ENCODE measurements at places on chromosomes 2 and 18.

DNA sequence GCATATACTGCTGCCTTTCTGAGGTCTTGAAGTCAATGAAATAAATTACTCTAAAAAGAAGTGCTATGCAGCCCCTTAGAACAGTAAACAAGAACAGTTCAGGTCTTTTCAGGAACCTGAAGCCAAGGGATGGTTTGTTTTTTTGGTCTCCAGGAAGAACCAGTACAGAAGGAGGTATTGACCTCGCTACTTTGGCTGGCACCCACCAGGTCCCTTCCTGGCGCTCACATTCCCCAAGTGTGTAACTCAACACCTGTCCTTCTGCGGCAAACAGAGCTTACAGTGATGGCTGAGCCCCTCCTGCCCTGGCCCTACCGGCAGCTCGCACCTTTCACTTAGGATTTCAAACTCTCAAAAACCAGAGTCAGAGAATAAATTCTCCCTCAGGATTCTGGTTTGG, 51.9 kb downstream of the SETBP1 start:
- no peak for DNase-seq

DNA sequence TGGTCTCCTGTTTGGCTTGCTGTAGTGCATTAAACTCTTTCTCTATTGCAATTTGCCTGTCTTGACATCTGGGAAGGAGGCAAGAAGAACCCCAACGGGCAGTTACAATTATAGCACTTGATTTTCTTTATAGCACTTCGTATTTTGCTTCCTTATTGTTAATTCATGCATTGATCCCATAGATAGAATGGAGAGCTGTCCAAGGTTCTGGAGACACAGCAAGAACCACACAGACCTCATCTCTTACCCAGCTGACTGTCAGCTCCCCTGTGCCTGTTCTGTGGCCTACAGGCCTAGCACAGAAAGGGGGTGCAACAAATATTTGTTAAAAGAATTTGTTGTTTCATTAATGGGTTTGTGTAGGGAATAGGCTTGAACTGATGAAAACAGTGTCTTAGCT, 194.3 kb downstream of the GALNT1 start:
- DNase-seq = no peak

DNA sequence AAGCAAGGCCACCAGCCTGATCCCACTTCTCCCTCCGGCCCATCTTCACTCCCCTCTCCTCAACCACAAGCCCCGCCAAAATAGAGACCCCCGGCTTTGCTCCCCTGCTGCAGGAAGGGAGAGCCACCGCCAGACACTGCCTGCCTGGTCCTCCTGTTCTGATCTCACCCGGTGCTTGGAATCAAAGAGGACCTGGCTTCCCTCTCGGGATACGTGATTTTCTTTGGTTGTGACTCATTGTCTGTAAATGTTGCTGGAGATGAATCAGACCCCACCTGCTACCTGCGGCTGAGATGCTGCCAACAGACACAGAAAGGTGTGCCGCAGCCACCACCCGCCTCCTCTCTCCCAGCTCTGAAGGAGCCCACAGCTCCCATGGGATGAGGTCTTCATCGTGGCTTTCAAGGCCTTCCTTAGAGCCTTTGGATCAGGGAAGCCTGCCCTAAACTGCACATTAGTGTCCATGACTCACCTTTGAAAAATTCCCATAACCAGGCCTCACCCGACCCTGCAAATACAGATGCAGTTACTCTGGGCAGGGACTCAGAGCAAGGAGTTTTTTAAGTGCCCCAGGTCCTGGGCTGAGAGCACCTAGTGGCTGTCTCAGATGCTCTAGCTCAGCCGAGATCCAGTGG, 79.4 kb upstream of the ZNF532 start:
- DNase-seq = peak; percentile 87

DNA sequence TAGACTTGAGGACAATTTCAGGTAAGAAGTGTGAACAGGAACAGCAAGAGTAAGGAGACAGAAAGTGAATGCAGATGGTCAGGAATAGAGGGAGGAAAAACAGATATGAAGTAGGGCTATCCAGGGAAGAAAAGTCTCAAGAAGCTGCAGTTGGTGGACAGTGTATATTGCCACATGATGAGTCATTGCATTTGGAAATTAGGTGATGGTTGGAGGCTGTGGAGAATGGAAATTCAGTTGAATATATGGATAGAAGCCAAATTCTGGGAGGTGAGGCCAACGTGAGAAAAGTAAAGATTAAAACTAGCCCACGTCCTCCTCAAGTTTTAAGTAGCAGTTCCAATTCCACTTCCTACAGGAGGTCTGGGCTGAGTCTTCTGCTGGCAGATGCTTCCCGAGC, 158.4 kb downstream of the UBE2E3 start:
- DNase-seq = no peak

- peak; percentile 57 for DNase-seq
Observed at GRCh38 chr2:151056870-151057269, 204.8 kb downstream of the RBM43 start.

DNA sequence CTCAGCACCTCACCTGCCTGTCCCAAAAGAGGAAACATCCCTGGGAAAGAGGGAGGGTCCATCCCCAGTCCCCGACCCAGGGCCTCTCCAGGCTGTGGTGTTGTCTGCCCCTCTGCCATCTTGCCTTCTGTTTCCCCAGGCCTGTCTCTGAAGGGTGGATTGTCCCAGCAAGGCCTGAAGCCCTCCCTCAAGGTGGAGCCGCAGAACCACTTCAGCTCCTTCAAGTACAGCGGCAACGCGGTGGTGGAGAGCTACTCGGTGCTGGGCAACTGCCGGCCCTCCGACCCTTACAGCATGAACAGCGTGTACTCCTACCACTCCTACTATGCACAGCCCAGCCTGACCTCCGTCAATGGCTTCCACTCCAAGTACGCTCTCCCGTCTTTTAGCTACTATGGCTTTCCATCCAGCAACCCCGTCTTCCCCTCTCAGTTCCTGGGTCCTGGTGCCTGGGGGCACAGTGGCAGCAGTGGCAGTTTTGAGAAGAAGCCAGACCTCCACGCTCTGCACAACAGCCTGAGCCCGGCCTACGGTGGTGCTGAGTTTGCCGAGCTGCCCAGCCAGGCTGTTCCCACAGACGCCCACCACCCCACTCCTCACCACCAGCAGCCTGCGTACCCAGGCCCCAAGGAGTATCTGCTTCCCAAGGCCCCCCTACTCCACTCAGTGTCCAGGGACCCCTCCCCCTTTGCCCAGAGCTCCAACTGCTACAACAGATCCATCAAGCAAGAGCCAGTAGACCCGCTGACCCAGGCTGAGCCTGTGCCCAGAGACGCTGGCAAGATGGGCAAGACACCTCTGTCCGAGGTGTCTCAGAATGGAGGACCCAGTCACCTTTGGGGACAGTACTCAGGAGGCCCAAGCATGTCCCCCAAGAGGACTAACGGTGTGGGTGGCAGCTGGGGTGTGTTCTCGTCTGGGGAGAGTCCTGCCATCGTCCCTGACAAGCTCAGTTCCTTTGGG, 47.2 kb downstream of the BOLA3 start:
- no peak for DNase-seq

DNA sequence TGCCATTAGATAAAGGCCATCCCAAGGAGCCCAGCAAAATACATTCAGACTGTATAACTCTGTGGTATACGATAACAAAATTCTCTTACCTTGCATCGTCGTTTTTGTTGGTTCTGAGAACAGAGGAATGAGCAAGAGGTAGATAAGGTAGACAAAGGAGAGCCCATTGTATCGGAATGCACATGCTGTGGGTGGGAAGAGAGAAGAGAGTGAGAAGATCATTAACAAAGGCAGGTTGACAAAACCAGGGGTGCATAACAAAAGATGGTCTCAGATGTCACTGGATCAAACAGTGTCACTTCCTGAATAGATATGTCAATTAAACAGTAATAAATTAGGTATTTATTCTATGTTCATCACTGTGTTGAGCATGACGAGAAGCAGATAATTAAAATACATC, 83.3 kb downstream of the PIEZO2 start:
- no peak for DNase-seq

DNA sequence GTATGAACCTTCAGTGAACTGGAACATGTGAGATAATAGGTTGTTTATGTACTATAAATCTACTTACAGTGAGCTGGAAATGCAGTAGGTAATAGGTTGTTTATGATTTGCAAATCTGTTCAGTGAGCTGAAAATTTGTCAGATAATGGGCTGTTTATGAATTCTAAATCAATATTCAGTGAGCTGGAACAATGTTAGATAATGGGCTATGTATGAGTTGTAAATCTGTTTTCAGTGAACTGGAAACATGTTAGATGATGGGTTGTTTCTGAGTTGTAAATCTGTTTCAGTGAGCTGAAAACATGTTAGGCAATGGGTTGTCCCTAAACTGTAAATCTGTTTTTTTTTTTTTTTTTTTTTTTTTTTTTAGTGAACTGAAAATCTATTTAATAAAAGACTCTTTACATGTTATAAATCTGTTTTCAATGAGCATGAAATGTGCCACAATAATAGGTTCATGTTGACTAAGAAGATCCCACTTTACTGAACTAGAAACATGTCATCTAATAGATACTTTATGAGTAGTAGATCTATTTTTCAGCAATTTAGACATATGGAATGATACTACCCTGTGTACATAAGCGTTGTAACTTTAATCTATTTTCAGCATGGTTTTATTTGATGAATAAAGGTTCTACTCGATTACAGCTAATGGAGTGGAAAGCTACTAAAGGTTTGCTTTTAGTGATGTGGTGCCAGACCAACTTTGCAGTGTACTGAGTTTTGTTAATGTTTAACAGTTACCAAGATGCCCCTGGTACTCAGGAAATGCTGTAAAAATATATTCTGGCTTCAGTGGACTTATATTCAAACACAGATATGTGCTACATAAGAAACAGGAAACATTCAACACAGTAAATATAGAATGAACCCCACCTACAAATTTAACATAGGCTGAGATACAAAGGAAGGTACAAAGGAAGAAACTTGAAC, 1471.8 kb downstream of the LRP1B start:
- DNase-seq = no peak

All from AG10803 (cell line).